ENCODE measurements at places on chromosomes 3 and 15.

GRCh38 chr3:135851201-135852081, 114.1 kb upstream of the PPP2R3A start:
- no peak for DNase-seq

GRCh38 chr3:111194048-111194447, 122.4 kb downstream of the NECTIN3 start:
- DNase-seq: no peak

- DNase-seq: no peak
Observed at GRCh38 chr3:100027321-100027720, 87.0 kb downstream of the FILIP1L start.

DNA sequence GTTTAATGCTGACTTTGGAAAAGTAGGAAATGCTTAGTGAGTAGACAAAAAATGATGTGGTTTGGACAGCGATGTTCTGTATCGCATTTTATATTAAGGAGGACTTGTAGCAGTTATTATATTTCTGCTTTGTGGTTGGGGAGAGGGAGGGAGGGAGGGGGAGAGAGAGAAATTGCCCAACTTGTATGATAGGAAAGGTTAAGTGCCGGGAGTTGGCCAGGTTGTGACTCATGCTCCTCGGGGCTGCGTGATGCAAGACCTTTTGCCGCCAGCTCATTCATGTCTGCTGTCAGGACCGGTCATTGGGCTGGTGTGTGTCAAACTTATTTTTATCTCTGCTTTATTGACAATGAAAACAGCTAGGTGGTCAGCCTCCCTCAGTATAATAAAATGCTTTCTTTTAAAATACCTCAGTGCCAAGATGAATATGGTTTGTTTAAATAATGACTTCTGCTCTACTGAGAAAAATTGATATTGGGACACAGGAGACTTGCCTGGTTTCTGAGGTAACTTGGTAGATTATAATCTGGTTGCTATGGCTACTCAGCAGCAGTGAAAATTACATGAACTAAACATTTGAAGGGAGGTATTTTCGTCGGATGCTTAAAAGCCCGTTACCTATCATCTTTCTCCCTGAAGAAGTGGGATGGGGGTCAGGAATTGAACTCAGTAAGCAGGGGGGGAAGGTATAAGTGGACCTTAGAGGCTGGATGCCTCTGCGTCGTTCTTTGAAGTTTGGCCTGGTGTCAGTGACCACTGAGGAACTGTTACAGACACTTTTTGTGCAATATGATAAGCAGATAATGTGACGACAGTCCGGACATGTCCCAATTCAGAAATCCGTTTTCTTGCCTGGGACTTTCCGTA, 90.7 kb downstream of the FNDC3B start:
- peak; percentile 34 for DNase-seq

GRCh38 chr3:36132214-36132613, 248.1 kb upstream of the STAC start:
- no peak for DNase-seq

DNA sequence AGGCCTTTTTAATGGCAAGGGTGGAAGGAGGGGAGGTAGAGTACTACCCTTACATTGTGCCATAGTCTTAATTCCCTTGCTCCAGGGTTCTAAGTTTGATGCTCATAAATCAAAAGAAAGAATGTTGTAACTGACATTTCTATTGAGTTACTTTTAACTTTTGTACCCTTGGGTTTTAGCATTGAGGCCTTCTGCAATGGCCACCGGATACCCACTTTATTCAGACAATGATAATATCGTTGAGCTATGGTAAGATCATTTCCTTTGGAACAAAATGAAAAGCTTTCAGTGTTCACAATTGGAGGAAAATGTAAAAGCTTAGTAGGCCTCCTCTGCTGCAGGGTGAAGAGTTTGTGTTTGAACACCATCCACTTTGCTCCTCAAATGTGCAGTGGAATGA, 16.8 kb downstream of the CGNL1 start:
- no peak for DNase-seq

GRCh38 chr3:169117264-169117663, 546.2 kb downstream of the MECOM start:
- no peak for DNase-seq

DNA sequence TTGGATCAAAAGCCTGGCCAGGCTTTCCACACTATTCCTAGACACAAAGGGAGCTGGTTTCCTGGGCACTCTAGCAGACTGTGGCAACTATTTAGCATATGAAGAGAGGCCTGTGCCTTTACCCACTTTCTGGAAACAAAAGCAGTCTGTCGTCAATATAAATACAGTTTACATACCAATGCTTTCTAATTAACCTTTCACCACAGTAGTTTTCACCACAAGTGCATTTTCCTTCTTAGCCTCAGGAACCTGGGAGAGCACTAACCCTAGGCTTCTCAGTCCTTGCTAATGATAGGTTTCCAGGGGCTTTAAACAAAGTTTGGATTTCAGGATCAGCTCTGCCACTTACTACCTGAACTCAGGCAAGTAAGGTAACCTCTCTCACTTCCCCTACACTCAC, 499.1 kb downstream of the MAGI1 start:
- no peak for DNase-seq

DNA sequence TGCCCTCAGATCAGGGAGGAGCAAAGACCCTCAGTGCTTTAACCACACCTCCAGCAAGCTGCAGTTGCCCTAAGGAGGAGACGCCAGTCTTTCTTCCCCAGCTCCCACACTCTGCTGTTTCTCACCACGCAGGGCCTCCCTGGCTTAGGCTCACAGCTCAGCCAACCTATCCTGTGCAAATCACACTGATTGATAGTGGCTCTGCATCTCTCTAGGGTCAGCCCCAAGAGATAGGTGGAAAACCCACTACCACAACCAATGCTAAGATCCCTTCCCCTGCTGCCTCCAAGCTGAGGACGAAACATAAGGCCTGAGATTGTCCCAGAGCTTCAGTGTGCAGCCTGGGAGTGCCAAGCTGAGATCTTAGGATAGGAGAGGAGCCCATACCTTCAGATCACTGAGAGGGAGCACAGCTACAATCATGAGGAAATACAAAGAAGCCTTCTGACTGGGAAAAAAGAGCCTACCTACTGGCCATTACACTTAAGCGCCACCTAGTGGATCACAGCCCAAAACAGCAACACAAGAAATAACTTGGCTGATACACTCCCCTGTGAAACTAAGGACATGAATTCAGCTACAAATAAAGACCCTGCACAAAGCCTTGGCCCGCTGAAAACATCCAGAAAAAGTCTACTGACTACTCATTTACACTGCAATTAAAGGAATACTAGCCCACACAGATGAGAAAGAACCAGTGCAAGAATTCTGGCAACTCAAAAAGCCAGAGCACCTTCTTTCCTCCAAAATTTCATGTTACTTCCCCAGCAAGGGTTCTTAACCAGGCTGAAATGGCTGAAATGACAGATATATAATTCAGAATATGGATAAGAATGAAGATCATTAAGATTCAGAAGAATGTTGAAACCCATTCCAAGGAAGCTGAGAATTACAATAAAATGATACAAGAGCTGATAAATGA, 271.5 kb upstream of the DCBLD2 start:
- DNase-seq: no peak

GRCh38 chr3:6301626-6302025, 559.3 kb upstream of the GRM7 start:
- no peak for DNase-seq

DNA sequence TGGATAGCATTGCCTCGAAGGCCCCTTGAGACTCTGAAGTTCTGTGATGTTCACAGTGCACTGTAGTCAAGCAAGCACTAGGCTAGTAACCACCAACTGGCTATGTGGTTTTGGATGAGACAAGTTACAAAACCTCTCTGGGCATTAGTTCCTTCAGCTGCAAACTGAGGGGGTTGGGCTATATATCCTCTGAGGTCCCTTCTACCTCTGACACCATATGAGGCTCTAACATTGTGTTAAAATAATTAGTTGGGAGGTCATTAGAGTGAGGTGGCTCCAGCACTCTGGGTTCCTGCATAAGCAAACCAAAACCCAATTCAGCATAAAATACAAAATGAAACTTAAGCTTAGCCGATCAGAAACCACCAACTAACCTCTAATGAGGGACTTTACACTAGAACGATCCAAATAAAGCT, 209.5 kb upstream of the LRRN1 start:
- no peak for DNase-seq

DNA sequence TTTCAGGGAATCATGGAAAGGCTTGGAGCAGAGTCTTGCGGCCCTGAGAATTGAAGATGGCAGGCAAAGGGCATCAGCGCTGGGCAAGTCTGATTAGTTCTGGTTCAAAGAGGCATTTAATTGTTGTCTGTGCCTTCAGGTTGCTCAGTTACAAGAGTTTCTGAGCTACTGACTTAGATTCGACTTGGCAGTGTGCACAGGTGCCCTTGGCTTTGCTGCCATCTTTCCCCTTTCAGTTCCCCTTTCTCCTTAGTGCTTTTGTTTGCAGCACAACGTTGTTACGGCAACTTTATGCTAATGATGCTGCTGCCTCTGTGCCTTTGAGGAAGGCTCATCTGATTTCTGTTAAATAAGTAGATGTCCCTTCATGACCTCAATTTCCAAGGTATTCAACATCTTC, 12.5 kb downstream of the P2RY14 start:
- DNase-seq: no peak

- no peak for DNase-seq
Observed at GRCh38 chr3:14175383-14176037, 2.9 kb downstream of the XPC start.

DNA sequence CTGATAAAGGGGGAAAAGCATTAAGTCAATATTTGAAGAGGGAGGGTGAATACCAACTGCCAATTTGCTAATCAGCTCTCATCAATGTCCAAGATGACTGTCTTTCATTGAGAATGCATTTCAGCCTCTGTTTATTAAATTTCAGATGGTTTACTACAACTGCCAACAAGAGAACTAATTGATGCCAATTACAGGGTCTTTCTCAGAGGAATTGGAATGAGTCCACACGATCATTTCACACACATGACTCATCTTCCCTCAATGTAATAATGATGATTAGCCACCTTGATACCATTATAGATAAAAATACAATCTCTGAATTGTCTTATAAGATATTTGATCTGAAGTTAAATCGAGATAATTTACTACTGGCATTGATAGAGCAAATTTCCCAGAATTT, 1274.4 kb downstream of the ROBO2 start:
- DNase-seq: no peak

DNA sequence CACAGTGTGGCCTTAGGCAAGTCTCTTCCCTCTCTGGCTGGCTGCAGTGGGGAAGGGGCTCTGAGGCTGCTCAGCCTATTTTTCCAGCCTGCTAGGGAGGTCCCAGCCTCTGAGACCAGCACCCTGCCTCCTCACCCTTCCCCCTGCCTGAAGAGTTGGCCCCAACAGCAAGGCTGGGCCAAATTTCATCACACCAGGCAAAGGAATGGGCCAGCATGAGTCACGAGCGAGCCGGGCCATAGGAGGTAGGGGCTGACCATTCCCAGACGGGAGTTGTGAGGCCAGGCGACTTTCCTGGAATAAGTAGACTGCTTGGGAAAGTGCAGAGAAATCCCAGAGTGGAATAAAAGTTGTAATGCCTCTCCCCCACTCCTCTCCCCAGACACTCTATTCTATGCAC, 5.7 kb upstream of the FBLN2 start:
- DNase-seq: no peak

DNA sequence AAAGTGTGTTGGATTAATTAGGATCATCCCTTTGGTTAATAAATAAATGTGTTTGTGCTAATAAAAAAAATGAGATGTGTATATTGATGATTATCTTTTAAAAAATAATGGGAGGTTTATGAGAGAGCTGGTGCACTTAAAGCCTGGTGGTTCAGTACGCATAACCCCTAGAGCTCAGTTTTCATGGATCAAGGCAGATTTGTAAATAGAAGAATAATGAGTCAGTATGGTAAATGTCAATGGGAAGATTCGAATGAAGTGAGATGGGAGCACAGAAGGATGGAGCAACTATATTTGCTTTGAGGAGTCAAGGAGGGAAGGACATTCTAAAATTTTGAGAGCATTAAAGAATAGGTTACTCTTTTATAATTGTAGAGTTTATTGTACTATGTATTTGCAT, 35.4 kb downstream of the AKAP13 start:
- no peak for DNase-seq

DNA sequence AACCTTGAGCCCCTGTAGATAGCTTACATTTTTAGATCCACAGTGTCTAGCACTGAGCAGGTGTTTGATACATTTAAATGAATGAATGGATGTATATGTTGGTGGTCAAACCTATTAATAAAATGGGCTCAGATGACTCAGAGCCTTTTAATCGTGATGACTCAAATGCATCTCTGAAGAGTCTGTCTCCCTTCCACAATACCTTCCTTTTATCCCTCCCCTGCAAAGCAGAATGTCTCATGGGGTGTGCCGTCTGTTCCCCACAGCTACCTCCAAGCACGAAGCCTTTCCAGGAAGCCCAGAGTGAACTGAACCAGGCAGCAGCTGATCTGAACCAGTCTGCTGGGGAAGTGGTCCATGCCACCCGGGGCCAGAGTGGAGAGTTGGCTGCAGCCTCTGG, 303.5 kb upstream of the TPM1 start:
- DNase-seq: no peak

DNA sequence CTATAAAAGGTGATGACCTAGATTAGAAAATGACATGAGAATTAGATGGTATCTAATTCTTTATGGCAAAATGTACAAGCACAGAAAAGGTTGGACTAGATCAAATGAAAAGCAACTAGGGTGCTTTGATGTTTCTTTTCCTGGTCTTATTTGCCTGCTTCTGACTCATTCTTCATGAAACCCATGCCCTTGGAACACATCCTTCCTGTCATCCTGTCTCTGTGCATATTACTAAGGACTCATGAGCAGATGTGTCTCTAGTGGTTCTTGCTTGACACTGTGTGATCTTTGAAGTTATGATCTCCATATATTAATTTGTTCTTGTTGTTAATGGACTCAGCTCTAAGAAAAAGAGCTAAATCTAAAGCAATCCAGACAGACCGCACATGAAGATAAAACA, 314.0 kb downstream of the ERC2 start:
- no peak for DNase-seq

DNA sequence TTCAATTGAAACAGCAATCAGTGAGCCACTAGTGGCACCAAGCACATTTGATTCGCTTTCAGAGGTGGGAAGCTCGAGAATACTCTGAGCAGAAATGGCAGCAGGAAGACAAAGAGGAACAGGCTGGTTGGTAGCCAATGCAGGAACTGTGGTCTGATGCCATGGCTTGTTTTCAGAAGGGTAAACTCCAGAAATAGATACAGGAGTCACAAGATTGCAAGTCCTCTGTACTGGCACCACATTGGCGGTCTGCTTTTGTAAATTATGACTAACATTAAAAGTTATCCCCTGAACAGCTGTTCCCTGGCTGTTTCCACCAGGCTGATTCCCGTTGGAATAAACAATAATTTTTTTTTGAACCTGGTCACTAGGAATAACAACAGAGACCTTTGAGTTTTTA, 35.5 kb downstream of the USF3 start:
- DNase-seq: no peak

- no peak for DNase-seq
Observed at GRCh38 chr3:87625876-87626275, 349.5 kb upstream of the POU1F1 start.
